ENCODE measurements at places on chromosomes 2 and 18.
A peak's percentile ranks its signal among the peaks of the same experiment; 100 is the strongest.

DNA sequence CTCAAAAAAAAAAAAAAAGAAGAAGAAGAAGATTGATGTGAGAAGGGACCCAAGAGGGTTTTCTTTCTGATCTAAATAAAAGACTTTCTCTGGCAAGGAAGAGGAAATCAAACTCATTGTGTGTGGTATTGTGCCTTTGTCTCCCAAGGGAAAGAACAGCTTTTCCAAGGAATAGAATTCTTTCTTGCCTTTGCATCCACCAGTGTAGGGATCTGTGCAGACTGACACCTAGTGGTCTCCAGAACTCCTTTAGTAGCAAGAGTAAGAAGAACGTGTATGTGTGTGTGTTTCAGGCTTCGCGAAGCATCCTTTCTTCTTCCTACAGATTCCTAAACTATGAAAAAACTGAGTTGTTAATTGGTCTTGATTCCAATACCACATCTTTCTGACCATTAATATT is 33.5 kb upstream of the CRIM1 start:
- DNase-seq = no peak

DNA sequence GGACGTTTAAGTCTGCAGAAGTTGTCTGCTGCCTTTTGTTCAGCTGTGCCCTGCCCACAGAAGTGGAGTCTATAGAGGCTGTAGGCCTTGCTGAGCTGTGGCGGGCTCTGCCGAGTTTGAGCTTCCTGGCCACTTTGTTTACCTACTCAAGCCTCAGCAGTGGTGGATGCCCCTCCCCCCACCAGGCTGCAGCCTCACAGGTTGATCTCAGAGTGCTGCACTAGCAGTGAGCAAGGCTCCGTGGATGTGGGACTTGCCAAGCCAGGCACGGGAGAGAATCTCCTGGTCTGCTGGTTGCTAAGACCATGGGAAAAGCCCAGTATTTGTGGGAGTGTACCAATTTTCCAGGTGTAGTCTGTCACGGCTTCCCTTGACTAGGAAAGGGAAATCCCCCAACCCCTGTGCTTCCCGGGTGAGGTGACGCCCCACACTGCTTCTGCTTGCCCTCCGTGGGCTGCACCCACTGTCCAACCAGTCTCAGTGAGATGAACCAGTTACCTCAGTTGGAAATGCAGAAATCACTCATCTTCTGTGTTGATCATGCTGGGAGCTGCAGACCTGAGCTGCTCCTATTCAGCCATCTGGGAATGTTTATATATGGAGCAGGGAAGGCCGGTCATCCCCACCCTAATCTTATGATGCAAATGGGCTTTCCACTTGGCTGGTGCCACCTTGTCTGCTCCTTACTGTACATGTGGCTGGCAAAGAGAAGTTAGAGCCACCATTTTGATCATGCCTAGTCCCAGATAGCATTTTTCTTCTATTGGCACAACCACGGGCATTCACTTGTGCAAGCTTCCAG is 156.9 kb upstream of the ITGA6 start:
- no peak for DNase-seq

GRCh38 chr2:171317492-171318125 is 116.2 kb downstream of the METTL8 start:
- DNase-seq = no peak

DNA sequence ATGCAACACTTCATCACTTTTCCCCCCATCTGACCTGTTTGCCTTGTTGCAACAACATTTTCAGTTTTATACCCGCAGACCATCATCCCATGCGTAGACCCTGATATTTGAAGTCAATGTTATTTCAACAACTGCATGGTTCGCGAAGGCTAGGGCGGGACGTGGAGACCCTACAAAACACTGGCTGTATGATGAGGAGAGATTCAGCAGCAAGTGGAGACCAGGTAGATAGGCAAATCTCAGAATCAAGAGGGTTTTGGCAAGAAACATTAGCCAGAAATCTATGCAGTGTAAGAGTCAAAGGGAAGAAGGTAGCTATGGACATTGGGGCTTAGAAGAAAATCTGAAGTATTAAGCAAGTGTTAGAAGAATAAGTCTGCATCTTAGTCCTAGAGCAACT is 42.4 kb upstream of the SPAG16 start:
- DNase-seq = no peak

- DNase-seq = no peak
Measured at GRCh38 chr18:27780061-27780745, 396.7 kb downstream of the CDH2 start.

- no peak for DNase-seq
Measured at GRCh38 chr18:40577981-40578365, 1377.1 kb upstream of the PIK3C3 start.

GRCh38 chr18:5693699-5694294 is 150.0 kb upstream of the EPB41L3 start:
- DNase-seq = peak; percentile 69

DNA sequence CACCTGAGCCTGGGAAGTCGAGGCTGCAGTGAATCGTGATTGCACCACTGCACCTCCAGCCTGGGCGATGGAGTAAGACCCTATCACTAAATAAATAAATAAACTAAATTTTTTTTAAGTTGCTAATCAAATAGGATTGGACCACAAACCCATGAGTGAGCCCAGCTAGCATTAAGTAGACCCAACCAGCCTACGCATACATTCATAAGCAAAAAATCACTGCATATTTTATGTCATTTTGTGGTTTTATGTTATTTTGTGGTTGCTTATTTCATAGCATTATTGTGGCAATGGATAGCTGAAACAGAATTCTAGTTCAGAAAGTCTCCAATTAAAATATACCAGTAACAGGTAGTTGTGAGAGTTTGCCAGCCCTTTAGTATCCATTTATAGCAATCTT is 29.1 kb upstream of the ZC3H15 start:
- DNase-seq = no peak

GRCh38 chr2:198055716-198056115 is 251.3 kb downstream of the PLCL1 start:
- no peak for DNase-seq

DNA sequence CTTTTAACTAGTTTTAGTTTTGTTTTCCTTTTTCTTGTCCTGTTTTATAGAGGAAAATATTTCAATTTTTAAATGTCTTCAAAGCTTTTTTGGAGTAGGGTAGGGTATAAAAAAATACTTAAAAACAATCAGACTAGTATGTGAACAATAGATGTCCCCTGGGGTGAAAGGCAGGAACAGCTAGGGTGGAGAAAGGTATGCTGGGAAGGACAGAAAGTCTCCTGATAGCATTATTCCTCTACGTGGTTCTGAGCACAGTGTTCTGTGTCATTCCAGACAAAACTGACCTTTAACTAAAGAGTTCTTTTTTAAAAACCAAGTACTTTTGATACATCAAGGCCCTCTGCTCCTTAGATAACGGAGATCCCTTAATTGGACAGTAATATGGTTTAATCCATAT is 32.1 kb upstream of the B3GNT2 start:
- DNase-seq = no peak

- peak; percentile 34 for DNase-seq
Measured at GRCh38 chr18:8799001-8799400, 93.6 kb downstream of the MTCL1 start.

- peak; percentile 28 for DNase-seq
Measured at GRCh38 chr2:68925295-68925896, 27.3 kb downstream of the GKN2 start.

DNA sequence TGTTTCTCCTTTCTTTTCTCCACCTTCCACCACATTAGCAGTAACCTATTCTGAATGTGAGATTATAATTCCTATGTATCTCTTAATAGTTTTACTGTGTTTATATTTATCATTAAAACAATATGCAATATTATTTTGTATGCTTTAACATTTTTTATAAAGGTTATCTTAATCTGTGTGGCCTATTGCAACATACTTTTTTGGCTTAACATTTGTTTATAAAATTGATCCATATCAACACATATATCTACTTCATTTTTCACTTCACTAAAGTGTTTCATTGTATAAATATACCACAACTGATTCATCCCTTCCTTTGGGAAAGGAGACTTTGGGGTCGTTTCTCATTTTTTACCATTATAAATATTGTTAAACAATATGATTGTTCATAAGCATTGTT is 48.6 kb downstream of the ATP9B start:
- no peak for DNase-seq

- no peak for DNase-seq
Measured at GRCh38 chr2:159849160-159849813, 51.3 kb upstream of the CD302 start.

- DNase-seq = no peak
Measured at GRCh38 chr2:155209696-155210450, 511.4 kb downstream of the KCNJ3 start.

DNA sequence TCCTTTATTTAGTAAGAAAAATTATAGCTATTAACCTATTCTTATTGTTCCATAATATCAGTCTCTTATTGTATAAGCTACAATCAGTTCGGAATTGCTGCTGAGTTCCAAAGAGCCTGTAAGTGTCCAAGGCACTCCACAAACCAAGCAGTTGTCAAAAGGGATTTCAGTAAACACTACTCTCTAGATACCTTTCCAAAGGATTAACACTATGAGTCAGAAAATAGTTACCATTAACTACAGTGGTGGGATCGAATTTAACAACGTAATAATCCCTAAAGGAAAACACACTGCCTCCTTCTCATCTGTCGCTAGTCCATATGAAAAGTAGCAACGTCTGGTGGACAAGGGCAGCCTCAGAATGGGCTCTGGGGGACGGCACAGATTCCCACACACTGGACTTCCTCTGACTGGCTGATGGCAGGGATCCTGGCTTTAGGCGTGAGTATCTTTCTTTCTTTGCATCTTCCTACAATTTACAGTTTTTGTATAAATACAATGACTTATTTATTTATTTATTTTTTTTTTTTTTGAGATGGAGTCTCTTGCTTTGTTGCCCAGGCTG is 8.8 kb downstream of the TGFBRAP1 start:
- no peak for DNase-seq

GRCh38 chr18:26183395-26184112 is 42.7 kb upstream of the TAF4B start:
- no peak for DNase-seq

DNA sequence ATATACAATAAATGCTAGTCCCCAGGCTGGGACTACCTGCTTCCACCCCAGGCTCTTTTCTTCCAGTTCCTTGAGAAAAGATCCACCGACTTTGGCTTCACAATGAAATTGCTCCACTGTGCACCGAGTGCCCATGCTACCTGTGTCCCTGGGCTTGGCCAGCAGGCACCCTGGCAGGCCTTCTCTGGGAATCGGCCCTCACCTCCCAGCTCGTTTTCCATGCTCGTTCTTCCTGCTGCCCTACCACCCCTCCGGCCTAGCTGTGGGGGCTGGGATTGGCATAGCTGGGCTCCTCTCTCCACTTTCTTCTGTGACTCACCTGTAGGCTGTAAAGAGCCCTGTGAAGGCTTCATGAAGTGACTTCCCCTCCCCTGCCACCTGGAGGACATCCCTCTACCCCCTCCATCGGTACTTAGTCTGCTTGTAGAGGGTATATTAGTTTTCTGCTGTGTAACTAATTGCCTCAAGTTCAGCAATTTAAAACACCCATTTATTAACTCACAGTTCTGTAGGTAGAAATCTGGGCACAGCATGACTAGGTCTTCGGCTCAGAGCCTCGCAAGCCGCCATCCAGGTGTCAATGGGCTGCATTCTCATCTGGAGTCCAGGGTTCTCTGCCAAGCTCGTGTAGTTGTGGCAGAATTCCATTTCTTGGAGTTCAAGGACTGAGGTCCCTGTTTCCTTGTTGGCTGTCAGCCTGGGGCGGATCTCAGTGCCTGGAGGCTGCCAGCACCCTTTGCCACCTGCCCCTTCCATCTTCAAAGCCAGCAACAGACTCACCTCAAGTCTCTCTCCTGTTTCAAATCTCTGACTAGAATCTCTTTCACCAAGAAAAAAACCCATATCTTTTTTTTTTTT is 57.6 kb downstream of the DPYSL5 start:
- DNase-seq = no peak

GRCh38 chr18:23890589-23890988 is 124.0 kb upstream of the TTC39C start:
- DNase-seq = no peak

DNA sequence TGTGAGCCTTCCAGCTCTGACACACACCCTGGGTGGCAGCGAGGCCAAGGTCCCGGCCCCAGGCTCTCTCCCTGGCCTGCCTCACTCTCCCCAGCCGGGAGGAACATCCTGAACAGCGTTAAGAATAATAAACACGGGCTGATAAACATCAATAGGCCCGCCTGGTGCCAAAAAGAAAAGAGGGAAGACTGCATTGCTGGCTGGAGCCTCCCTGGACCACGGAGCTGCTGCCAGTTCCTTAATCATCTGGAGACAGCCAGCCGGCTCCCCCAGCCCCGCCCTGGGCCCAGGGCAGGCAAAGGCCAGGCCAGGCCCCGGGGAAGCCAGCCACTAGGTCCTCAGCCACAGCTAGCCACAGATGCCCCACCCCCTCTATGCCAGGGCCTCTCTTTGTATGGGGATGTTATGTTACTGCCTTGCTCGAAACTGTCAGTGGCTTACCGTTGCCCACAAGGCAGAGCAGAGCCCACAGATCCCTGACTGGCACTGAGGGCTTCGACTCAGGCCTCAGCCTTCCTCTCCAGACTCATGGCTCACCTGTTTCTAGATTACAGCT is 293.7 kb downstream of the DYSF start:
- DNase-seq = no peak

- no peak for DNase-seq
Measured at GRCh38 chr2:16066261-16067036, 126.1 kb downstream of the MYCN start.

DNA sequence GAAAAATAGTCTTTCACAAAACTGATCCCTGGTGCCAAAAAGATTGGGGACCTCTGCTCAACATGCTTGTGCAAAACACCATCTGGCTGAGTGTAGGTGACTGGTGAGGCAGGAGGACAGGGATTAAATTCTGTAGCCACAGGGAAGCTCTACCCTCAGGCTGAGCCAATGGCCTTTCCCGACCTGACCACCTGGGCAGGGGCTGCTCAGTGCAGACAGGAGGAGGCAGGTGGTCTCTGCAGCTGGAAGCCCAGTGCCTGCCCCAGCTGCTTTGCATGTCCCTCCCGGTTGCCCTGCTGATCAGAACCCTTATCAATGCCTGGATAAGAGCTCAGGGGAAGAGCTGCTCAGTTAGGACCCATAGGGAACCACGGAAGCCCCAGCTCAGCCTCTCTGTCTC is 235.3 kb downstream of the ANKRD36 start:
- DNase-seq = no peak

- DNase-seq = no peak
Measured at GRCh38 chr2:6618201-6618600, 247.5 kb downstream of the CMPK2 start.

- no peak for DNase-seq
Measured at GRCh38 chr2:88170472-88170892, 336 bp downstream of the THNSL2 start.

DNA sequence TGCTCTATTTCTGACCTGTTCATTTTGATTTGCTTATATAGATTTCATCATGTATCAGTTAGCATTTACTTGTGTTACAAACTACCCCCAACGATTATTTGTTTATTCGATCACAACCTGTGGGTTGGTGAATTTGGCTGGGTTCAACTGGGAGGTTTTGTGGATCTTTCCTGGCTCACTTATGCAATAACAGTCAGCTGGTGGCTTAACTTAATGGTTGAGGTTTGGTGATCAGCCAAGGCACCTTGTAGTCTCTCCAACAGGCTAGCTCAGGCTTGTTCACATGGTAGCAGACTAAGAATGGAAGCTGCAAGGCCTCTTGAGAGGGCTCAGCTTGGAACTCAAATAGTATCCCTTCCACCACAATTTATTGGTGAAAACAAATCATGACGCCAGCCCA is 5.4 kb upstream of the PUM2 start:
- DNase-seq = no peak

- DNase-seq = no peak
Measured at GRCh38 chr2:67574230-67574629, 177.1 kb downstream of the ETAA1 start.

- DNase-seq = no peak
Measured at GRCh38 chr18:54622084-54622483, 31.0 kb downstream of the DYNAP start.

- DNase-seq = no peak
Measured at GRCh38 chr2:18242716-18243115, 317.7 kb downstream of the RDH14 start.

Measured in hindlimb muscle (tissue), 1 donor.